ENCODE measurements at places on chromosomes 5 and 9.
A peak's percentile ranks its signal among the peaks of the same experiment; 100 is the strongest.

GRCh38 chr5:218457-219291 is 554 bp downstream of the SDHA start:
- DNase-seq = peak; percentile 33

DNA sequence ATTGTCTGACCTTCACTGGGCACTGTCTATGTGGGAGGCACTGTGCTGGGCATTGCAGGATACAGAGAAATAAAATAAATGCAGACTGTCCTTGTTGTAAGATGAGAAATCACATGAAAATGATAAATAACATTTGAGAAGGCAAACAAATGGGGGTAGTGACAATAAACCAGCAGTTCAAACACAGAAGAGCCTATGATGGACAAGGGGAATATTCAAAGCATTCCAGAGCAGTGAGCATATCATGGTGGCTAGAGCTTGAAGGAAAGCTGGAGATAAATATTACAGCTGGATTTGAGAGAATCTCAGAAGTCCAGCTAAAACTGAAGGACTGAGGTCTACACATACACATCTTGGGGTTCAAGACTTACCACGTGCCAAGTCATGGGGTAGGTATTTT is 209.9 kb downstream of the ASTN2 start:
- DNase-seq = no peak

DNA sequence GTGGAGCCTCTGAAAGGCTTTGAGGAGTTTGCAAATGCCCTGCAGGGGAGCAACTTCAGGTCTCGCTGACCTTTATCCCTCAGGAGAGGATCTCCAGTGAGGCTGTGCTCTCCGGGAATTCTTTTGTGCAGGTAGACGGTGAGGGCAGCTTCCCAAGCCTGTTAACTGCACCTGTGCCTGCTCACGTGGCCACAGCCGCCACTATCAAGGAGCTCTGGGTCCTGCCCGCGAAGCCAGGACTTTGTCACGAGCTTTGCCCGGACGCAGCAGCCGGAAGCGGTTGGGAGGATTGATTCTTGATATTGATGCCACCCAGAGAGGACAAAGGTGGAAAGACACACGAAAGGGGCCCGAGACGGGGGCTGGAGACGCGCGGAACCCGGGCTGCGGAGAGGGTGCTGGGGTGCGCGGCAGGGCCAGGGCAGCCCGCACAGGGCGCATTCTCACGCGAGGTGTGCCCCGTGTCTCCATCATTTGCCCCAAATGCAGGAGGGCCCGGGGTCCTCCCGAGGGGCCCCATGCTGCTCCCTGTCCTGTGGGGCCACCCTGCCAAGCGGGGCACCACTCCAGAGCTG is 18.2 kb downstream of the SLC9A3 start:
- DNase-seq = no peak

DNA sequence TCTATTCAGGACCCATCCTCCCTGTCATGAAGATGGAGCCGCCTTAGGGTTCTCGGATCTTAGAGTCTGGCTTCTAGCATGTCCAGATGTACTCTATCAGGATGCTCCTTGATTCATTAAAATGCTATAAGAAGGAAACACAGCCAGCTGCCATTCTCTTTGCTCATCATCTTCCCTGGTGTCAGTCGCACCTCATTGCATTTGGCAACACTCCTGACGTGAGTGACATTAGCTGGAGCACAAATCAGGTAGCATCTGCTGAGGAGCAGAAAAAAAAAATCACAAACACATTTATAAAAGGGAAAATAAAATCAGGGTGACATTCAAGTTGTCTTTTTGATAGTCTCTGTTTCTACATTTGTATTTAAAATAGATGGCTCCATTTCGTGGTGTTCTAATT is 226.1 kb upstream of the NMUR2 start:
- DNase-seq = peak; percentile 39

DNA sequence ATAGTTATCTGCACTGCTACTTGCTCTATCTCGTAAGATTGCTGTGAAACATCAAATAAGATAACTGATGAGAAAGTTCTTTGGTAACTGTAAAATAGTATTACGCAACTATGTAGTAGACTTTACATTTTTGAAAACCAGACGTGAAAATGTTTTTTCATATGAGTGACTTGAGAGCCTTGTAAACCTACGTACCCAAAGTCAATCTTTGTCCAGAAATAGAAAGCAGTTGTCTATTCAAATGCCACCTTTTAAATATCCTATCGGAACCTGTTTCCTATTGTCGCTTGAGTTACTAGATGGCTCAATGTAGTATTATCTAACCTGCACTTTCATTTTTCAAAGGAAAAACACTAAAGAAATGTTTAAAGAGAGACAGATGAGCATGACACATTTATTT is 1.6 kb downstream of the FNIP1 start:
- no peak for DNase-seq

DNA sequence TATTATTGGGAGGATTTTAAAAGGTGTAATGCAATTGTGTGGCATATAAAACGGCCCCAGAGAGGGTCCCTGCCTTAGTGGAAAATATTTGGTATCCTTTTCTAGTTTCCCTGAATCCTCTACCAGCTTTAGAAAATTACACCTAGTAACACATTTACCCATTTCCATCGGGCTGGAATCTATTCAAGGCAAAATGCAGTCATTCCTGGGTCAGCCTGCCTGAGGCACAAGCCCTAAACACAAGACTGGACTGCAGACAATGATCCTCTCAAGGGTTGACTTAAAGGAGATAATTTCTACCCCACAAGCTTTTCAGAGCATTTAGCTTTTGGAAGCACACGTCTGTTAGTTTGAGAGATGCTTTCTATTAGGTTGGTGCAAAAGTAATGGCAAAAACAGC is 124.4 kb upstream of the ADAMTSL1 start:
- peak; percentile 31 for DNase-seq

GRCh38 chr9:100602342-100602801 is 24.5 kb downstream of the CAVIN4 start:
- DNase-seq = peak; percentile 79

DNA sequence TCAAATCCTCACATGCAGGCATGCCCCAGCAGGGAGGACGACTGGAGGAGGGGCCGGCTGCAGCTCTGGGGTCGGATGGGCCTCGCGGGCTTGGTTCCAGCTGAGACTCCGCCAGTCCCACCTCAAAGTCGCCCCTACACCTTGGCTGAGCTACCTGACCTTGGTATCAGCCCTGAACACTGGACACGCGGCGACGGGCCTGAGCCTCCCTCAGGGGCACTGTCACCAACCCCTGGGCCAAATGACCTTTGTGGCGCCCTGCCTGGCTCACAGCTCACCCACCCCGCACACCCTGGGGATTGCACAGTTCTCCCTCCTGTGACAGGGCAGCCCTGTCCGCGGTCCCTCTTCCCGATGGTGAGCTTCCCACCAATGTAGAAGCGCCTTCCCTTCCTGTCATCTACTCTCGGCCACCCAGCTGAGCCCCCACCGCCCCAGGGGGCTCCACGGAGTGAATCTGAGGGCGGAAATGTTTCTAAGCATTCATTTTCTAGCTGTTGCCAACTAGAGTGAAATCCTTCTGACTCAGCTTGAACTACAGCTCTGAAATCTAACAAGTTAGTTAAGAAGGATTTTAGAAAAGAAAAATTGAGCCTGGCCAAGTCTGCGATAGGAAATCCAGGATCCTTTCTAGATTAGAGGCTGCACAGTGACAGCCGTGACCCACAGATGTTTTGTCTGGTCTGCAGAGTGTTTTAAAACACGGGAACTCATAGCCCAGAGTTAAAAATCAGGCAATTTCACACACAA is 138.9 kb upstream of the PHYKPL start:
- no peak for DNase-seq

DNA sequence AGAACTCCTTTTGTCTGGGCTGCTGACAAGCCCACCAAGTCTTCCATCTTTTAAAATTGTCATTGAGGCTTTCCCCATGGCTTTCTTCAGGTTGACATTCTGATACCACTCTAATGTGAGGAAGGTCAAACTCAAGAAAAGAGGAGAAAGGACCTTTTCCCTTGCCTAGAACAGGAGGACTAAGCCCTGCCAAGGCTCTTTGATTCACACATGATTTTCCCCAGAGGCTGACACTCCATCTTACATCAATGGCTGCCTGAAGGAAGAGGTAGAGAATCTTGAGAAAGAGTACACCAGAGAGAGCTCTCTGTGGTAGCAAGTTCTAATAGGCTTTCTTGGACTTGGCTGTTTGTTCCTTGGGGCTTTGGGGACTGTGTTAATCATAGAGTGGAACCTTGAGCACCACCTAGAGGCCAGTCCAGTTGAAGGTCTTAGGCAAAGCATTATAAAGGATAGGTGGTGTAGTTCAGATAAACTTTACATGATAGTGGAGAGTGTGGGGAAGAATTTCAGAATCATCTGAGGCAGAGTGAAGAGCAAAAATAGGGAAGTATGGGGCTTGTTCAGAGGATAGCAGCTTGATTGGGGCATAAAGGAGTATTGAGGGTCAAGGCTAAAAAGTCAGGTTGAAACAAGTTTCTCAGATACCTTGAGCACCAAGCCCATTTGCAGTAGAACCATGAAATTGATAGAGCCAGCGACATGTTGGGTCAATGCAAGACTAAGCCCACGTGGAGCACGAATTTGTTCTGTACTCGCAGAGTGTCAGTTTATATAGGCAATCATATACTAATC is 36.7 kb downstream of the NDFIP1 start:
- DNase-seq = peak; percentile 67

- no peak for DNase-seq
These were observed 102.2 kb downstream of the HACD4 start for GRCh38 chr9:20929276-20929675.

DNA sequence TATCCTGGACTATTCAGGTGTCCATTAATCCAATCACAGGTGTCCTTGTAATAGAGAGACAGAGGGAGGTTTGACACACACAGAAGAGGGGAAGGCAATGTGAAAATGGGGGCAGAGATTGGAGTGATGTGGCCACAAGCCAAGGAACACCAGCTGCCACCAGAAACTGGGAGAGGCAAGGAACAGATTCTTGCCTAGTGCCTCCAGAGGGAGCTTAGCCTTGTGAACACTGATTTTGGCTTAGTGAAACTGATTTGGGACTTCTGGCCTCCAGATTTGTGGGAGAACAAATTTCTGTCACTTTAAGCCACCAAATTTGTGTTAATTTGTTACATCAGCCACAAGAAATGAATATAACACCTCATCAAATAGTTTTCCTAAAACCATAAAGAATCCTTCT is 416.2 kb downstream of the ENC1 start:
- no peak for DNase-seq

GRCh38 chr9:12785260-12785770 is 10.5 kb downstream of the LURAP1L start:
- peak; percentile 45 for DNase-seq

GRCh38 chr5:34499001-34499734 is 157.0 kb upstream of the RAI14 start:
- peak; percentile 85 for DNase-seq

DNA sequence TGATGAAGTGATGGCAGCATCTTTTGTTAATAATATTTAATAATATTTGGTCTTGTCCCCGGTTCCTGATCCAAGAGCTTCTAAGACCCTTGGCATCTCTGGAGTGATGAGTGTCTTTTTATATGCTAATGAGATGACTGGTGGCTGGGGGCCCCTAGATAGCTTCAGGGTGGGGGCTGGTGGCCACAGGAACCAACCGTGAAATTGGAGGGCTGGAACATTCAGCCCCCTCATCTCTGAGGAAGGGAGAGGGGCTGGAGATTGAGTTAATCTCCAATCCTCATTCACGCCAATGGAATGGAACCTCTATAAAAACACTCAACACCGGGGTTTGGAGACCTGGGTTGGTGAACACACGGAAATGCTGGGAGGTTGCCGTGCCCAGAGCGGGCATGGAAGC is 78.2 kb upstream of the RAPGEF1 start:
- no peak for DNase-seq

GRCh38 chr9:98985596-98985995 is 41.9 kb downstream of the COL15A1 start:
- DNase-seq = no peak

- no peak for DNase-seq
These were observed 145.5 kb downstream of the SAXO1 start for GRCh38 chr9:18887546-18887945.

DNA sequence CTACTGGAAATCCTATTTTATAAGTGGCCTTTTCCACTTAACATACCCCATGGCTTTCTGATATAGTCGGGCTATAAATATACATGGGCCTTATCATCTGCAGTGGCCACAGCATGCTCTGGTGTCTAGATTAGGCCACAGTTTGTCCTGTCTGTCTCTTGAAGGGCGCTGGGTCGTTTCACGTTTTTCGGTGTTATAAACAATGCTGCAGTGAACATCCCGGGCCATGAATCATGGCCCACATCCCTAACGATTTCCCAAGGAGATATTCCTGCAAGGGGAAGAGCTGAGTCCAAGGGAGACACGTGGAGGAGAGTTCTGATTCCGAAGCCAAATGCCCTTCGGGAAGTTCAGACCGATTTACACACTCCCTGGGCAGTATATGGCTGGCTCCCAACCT is 8.4 kb downstream of the PLPP7 start:
- no peak for DNase-seq

- no peak for DNase-seq
These were observed 289.7 kb downstream of the FBXL7 start for GRCh38 chr5:15789642-15790041.

GRCh38 chr5:133924221-133924920 is 44.1 kb downstream of the C5orf15 start:
- DNase-seq = no peak

DNA sequence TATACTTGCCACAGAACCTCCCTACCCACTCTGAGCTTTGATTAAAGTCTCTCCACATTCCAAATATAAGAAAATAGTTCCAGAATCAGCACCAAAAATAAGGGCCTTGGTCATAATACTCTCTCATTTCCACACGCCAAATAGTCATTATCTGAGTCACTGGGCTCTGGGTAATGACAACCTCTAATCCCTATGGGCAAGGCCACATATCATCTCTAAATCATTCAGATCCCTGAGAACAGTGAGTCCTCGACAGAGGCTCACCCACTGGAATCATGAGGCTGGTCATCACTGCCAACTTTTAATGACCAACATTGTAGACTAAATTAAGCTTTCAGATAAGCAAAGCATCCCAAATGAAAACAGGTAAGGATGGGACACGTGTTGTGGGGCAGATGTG is 28.1 kb downstream of the FAM114A2 start:
- peak; percentile 7 for DNase-seq

DNA sequence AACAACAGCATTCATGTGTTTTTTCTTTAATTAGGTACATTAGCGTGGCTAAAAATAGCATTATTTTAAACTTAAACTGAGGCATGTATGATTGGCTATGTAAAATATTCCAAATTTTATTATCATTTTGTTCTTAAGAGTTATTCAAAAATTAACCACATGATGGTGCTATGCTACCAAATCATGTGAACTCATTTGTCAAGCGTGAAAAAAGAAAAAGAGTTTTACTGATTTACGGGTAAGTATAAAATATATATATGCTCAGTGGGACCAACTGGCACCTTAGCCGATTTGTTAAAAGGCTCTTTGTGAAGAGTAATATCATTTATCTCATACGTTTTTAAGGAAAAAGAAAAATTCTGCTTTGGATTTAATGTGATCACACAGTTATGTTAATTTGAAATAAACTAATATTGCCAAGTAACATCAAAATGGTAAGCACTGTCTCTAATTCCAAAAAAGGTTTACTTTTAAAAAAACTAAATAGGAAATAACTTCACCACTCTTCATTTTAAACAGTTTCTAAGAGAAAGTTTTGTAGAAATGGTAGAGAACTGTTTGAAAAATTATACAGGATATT is 1042.3 kb downstream of the CDH12 start:
- DNase-seq = peak; percentile 33
